ENCODE measurements at places on chromosomes 2 and 18. TPM values are rescaled to one million over a fixed set of nuclear protein-coding genes. Genes with fewer than 3 reads are reported as not detected.

- no peak for DNase-seq
These were observed 41.9 kb downstream of the SCN9A start for GRCh38 chr2:166333801-166334200.

DNA sequence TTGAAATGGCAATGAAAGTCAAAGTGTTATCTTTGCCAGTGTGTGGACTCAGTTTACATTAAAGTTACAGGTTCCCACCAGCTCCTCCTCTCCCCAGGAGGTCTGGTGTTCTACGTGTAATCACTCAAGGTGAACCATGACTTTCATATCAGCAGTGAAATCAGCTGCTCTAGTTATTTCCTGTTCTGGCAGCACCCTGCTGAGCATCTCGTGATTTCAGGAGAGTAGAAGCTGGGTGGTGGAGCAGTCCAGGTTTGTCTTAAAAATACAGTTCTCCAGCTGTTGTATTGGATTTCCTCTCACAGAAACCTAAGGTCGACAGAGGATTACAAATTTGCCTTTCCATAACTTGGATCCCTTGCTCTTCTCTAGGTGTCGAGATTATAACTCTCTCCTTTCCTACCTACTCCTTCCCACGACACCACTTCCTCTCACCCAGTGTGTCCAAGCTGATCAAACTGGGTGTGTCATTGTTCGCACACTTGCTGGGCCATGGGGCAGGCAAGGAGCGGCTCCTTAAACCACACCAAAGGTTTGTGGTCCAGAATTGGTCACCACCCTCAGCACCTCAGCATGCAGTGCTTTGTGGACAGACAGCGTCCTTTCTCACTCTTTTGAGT is 13.0 kb upstream of the ARHGAP25 start:
- DNase-seq, result no peak

- no peak for DNase-seq
These were observed 97.5 kb downstream of the DLGAP1 start for GRCh38 chr18:4357579-4357978.

DNA sequence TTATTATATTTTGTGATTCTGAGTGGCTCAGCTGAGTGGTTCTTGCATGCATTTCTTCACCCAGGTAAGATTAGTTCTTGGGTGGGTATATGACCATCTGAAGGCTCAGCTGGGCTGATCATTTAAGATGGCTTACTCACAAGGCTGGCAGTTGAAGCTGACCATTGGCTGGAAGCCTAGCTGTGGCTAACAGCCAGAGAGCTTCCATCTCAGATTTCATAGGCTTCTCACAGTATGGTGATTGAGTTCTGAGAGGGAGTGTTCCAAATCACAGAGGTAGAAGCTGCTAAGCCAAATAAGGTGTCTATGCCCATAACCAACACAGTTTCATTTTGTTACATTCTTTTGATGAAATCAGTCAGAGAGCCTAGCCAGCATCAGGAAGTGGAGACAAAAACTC is 117.4 kb upstream of the RPRM start:
- DNase-seq, result no peak

- DNase-seq, result no peak
These were observed 117.6 kb downstream of the MAP4K4 start for GRCh38 chr2:101815154-101815553.

- no peak for DNase-seq
These were observed 2.2 kb downstream of the AQP4 start for GRCh38 chr18:26863122-26863879.

DNA sequence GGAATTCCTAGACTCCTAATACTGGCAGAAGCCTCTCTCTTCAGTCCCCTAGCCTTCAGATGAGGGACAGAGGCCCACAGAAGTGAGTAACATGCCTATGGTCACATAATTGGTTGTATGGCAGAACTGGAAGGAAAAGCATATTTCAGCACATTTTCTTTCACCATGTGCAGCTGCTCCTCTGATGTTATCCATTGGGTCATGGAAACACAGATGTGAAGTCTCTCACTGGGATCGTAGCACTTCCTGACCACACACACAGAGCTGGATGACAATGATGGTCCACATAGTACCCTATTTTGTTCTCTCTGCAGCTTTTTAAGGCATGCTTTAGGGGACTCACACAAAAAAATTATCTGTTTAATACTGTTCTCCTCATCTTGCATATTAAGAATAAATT is 24.5 kb downstream of the MYO3B start:
- DNase-seq, result no peak

ACSL3 gene
- 58.7 TPM for total RNA-seq

PNPT1 gene
- total RNA-seq, result 22.8 TPM

MRPL53 gene
- 102 TPM for total RNA-seq
